ENCODE measurements at places on chromosomes 2 and 18.

GRCh38 chr2:231222318-231223000 lies 24.0 kb downstream of the ARMC9 start:
- DNase-seq, result no peak

DNA sequence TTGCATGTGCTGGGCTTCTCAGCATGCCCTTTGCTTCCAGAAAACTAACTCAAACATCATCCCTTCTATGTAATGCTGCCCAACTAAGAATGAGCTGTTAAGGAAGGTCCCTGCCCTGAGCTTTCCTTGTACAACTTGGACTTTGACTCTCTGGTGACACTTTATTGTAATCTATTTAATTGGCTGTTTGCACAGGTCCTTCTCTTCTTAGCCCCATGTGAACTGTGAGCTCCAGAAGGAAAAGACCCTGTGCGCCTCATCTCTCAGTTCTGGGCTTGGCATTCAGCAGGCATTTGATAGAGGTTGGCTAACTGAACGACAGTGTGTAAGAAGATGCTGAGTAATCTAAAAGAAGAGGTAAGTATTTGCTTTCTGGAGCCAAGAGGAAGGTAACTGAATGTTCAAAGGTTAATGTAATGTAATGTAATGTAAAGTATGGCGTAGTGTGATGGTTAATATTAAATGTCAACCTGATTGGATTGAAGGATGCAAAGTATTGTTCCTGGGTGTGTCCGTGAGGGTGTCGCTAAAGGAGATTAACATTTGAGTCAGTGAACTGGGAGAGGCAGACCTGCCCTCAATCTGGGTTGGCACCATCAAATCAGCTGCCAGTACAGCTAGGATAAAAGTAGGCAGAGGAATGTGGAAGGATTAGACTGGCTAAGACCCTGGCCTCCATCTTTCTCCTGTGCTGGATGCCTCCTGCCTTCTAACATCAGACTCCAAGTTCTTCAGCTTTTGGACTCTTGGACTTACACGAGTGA lies 60.8 kb upstream of the CCDC195 start:
- DNase-seq, result no peak

- DNase-seq, result peak; percentile 49
Measured at GRCh38 chr2:222424729-222425671, 657 bp downstream of the SGPP2 start.

DNA sequence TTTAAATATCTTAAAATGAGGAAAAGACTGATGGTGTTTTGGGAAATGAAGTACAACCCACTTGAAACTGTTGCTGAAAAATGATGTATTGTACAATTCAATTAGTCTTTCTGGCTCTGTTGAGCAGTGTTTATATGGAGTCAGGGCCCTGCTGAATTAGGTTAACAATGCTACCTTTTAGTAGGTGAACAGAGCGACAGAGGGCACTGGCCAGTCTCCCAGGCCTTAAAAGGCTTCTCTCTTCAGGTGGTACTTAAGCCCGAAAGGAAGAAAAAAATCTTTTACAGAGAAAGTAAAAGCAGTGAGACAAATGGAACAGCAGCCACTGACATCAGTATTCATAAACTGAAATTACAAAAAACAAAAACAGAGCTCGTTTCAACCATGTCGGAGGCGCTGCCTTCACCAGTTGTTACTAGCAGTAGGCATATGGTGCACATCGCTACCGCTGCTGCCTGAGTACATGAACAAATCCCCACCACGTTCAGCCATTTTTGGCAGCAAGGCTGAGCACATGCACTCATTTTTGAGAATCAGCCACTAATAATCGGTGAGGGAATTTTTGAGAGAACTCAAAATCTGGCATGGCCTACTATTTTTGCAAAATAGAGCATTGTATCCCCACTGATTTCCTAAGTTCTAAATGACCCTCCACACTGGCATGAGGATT lies 91.8 kb downstream of the PLEKHM3 start:
- DNase-seq, result no peak

DNA sequence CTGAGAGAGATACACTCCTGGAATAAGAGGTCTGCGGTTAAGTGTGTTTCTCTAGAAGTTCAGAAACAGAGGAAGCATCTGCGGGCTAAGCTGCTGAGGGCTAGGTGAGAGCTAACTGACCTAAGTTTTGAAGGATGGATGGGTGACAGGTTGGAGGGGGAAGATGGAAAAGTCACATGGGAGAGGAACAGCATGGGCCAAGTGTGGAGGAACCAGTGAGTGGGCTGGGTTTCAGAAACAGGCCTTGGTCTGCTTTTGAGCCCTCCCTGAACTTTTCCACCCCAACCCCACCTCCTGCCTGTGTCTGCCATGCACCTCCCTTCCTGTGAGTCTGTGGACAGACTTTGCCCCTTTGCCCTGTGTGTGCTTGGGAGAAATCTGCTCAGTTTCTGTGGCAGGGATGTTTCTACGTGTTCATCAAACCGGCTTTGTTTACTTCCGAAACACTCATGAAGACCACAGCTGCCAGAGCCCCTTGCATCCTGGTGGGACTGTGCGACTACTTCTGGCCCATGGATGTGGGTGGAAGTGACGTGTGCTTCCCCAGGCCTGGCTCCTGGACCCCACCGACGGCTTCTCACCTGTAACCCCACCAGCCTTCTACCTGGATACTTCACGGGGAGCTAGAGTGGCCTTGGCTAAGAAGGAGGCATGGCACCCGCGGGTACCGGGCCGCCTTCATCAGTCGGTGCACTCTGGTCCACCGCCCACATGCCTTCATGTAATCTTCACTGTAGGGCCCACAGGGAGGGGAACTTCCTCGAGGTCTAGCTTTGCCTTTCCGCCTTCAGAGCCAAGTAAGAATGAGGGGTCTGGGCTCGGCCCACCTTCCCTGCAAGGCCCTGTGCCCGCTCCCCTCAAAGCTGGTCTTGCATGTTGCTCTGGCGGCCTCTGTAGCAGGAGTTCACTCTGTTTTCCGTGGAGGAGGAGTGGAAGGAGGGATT lies 1.4 kb upstream of the HPCAL1 start:
- no peak for DNase-seq

- DNase-seq, result no peak
Measured at GRCh38 chr2:12424219-12424618, 292.5 kb upstream of the TRIB2 start.

DNA sequence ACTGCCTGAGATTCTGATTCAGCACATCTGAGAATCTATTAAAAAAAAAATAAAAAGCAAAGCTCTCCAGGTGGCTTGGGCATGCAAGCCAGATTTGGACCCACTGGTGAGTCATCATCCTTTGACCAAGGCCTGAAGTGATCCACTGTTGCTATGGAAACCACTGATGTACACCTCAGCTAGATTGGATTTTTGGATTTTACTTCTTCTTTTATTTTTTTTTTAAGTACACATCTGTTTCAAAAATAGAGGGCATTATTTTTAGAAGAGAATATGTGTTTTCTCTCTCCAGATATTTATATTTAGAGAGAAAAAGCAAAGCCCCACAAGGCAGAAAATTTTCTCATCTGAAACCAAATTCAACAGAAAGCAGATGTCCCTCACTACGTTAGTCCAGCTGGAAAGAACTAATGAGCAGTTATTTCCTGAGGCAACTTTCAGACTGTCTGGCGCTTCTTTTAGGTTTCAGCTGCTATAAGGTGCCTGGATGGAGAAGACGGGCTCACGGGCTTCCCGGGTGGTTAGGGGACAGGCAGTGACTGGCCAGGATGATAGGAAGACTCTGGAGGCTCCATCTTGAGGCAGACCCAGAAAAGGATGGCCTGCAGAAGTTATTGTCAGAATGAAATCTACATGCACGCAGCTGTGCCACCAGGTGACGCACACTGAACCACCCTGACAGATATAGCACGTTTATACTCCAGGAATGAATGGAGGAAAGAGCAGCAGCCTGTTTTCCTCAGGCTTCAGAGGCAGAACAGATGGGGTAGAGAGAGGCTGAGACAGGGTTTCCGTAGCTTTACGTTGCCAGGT lies 50.5 kb downstream of the MRPL35 start:
- DNase-seq, result peak; percentile 44

GRCh38 chr2:219416938-219417337 lies 1.2 kb upstream of the DES start:
- no peak for DNase-seq

DNA sequence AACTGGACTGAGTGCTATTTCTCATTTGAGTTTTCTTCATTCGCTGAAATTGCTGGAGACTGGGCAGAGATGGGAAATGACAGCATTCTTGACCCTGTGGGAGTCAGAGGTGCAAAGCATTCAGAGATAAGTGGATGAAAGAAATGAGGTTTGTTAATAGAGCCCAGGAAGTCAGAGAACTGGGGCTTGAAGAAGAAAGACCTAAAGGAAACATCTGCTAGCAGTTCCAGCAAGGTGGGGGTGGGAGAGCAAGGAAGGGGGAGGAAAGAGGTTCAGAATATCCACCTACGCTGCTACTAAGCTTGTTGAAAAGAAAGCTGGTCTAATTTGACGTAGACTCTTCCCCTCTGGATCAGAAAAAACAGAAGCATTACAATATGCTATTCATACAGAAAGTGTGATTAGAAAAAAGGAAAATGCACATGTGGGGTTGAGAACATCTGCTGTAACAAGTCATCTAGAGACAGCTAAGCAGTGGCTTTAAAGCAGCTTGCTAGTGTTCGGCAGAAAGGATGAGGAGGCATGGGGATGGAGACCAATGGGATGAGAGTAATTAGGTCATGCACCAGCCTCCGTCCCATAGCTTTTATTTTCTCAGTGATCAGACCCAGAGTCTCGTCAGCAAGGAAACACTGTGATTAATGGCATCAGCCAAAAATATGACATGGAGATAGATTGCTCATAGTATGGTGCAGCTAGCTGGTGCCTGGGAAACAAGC lies 29.7 kb downstream of the NAB1 start:
- DNase-seq, result no peak

DNA sequence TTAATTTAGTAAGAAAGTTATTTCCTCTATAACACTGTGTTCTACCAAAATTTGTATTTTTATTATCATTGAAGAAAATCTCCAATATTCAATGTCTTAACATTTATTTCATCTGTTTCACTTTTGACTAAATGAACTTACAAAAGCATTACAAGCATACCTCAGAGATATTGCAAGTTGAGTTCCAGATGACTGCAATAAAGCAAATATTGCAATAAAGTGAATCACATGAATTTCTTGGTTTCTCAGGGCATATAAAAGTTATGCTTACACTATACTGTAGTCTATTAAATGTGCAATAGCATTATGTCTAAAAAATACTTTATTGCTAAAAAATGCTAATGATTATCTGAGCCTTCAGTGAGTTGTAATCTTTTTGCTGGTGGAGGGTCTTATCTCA lies 78.3 kb downstream of the TTC32 start:
- no peak for DNase-seq

- DNase-seq, result no peak
Measured at GRCh38 chr18:77014538-77014937, 118.0 kb downstream of the MBP start.

Data from NCI-H2171 (cell line).